ENCODE measurements at places on chromosomes 7 and 10.

DNA sequence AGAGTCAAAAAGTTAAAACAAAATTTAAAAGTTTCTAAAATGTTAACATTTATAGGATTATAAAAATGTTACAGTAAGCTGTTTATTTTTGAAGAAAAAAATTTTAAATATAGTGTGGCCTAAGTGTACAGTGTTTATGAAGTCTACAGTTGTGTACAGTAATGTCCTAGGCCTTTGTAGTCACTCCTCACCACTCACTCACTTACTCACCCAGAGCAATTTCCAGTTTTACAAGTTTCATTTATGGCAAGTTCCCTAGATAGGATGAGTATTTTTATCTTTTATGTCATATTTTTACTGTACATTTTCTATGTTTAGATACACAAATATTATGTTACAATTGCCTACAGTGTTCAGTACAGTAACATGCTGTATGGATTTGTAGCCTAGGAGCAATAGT, 419.9 kb downstream of the ARL4A start:
- no peak for DNase-seq

- no peak for DNase-seq
Measured at GRCh38 chr10:44752451-44753441, 158.4 kb upstream of the TMEM72 start.

DNA sequence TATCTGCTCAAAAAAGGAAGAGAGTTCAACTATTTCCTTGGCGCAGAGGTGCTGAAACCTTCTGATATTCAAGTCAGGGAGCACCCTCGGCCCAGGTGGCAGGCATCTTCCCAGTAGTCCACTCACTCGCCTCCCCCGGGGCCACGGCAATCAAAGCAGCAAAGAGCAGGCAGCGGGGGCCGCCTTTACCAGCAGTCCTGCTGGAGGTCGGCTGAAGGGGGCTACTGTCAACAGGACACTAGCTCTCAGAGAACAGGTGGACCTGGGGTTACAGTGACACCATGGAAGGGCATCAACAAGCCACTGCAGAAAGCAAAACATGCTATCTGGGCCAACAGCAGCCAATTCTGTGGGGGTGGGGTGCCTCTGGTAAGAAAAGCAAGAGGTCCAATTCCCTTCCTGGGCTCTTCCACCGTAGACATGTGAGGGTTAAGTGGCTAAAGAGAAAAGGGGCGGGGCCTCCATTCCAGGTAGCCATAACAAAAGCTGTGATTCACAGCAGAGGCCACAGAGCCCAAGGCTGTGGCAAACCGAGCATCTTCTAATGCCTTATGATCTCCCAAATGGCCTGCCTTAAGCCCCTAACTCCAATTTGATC, 9.4 kb downstream of the FZD9 start:
- no peak for DNase-seq

- DNase-seq = no peak
Measured at GRCh38 chr10:88194961-88195367, 331.5 kb downstream of the PTEN start.

DNA sequence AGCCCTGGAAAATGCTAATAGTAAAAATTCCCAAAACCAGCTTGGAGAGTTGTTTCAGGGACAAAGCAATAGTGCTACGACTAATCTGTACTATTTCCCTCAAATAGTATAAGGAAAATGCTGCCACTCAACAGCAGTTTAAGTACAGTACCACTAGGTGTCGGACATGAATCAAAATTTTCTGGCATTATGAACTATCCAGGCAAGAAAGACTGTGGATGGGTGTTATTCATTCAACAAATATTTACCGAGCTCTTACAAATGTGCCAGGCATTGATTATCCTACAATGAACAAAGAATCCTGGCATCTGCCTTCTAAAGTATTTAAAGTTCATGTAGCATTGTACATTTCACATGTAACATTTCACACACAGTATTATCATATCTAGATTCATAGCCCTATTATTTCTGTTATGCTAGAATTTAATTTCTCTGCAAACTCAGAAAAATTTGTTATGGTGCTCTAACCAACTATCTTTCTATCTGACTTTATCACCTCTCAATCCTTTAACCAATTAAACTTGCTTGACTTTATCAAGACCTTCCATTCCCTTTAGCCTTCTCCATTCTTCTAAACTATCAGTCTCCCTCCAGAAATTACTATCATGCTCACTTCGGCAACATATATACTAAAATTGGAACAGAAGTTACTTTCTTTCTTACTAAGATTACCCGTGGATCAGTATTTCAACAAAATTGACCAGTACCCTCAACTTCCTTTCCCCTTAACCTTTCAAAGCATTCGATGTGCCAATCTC, 80.6 kb downstream of the ARHGAP21 start:
- DNase-seq = peak; percentile 60

GRCh38 chr7:12229046-12229445, 18.0 kb downstream of the TMEM106B start:
- no peak for DNase-seq

- no peak for DNase-seq
Measured at GRCh38 chr10:47047127-47047504, 135.9 kb downstream of the PTPN20 start.

DNA sequence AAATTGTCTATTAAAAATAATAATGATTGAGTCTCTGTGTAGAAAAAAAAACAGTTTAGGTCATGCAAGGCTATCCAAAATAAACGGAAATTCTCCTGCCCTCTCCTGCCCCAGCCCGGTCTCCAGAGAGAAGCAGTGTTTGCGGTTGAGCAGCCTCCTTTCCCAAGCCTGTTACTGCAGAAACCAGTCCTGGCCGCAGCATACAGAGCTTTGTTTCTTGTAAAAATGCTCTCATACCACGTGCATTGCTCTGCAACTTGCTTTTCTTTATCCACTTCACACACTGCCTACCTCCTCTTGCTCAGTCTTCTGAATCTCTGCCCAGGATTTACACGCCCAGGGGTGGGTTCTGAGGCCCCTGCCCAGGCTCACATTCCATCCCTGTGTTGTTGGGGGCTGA, 34.4 kb upstream of the CUL1 start:
- no peak for DNase-seq

GRCh38 chr7:115561335-115562110, 469.0 kb downstream of the TFEC start:
- no peak for DNase-seq
